ENCODE measurements at places on chromosomes 11 and 22. TPM values are rescaled to one million over a fixed set of nuclear protein-coding genes. Genes with fewer than 3 reads are reported as not detected.
A peak's percentile ranks its signal among the peaks of the same experiment; 100 is the strongest.

C11orf16 gene
- total RNA-seq: not detected

AMBRA1 gene
- total RNA-seq: 30.9 TPM

- DNase-seq: peak; percentile 50
Observed at GRCh38 chr11:35013514-35014233, 97.3 kb downstream of the PDHX start.

GRCh38 chr11:66493130-66493529, 12.9 kb downstream of the DPP3 start:
- no peak for DNase-seq

DNA sequence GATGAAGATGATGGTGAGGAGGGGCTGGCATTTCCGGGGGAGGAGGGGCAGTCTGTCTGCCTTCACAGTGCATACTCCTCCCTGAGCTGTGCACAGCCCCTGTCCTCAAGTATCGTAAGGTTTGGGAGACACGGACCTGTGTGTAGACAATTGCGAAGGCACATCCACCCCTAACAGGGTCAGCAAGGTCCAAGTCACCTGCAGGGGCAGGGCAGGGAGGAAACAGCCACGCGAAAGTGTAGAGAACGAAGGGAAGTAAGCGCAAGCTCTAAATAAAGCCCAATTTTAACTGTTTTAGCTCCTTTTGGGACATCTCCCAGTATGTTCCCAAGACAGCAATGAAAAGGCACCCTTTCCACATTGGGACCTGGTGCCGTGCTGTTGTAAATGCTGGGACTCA, 448.2 kb downstream of the TBC1D22A start:
- no peak for DNase-seq

- peak; percentile 79 for DNase-seq
Observed at GRCh38 chr11:27012234-27012921, 18.5 kb downstream of the FIBIN start.

GRCh38 chr11:35050541-35050995, 88.4 kb upstream of the CD44 start:
- DNase-seq: peak; percentile 70

DNA sequence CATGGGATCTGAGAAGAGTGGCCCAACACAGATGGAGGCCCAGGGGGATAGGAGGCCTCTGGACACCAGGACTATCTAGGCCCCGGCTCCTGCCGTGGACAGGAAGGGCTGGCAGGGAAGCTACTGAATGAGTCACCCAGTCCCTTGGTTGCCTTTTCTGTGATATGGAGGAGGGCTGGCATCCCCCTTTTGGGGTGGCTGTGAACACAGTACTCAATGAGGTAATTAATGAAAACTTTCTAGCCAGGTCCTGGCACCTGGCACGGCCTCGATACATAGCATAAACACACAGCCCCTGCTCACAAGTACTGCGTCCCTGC, 163.2 kb downstream of the CHST1 start:
- no peak for DNase-seq

FGF4 gene
- not detected for total RNA-seq

APOL5 gene
- 1.1 TPM for total RNA-seq

- peak; percentile 89 for DNase-seq
Observed at GRCh38 chr11:120339394-120339890, 3.2 kb downstream of the ARHGEF12 start.

SLC22A8 gene
- total RNA-seq: not detected

DNA sequence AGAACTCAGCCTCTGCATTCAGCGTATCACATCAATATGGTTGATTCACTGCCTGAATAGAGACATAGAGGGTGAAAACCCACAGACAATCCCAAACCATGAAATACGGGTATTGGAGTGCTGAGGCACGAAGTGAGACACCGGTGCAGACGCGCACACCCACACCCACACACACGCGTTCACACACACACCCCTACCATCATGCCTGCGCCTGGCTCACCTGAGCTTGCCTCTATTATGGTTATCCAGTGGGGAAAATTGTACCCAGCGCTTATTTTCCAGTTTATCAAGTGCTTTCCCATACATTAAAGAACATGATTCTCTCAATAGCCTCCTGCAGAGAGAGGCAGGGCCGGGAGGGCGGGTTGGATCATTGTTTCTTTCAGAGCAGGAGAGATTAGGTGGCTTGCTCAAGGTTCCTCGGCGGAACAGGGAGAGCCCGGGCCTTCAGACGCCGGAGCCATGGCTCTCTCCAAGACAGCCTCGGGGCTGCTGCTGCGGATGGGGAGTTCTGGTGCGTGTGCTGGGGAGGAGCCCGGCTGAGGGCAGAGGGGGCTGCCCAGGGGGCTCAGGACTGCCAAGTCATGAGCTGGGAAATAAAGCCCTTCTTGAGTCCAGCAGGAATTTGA, 78.9 kb upstream of the THY1 start:
- DNase-seq: no peak

- DNase-seq: peak; percentile 37
Observed at GRCh38 chr22:17319546-17319945, 49.7 kb upstream of the CECR2 start.

DNA sequence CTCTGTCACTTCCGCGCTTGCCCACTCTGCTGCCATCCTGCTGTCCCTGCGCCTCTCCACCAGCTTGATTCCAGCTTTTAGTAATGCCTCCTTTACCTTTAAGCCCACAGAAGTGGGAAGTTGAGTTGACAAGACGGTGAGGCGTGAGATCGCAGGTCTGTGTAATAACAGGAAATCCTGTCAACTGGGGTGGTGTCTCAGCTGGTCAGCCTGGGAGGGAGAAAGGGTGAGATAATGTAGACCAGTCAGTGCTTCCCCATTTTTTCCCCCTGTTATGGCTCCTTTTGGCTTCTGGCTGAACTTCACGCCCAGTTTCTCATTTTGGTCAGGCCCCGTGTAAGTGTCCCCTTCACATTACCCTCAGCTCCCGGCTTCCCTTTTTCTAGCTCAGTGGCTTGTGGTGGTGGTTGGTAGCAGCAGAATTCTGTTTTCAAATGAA, 98.9 kb downstream of the TRAF6 start:
- DNase-seq: no peak

DNA sequence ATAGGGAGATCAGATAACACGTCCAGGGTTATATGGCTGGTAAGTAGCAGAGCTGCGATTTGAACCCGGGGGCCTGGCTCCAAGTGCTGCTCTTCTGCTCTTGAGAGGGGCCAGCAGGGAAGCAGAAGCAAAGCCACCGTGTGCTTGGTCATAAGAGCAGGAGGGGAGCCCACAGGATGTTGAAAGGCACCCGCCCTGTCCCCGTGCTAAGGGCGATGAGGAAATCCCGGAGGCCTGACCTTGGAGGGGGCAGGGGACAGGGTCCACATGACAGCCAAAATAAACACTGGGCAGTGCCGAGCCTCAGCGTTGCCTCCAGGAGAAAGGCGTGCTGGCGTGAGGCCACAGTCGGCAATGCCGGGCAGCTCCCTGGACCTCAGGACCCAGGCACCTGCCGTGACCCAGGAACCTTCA, 28.8 kb downstream of the TOM1 start:
- no peak for DNase-seq

DNA sequence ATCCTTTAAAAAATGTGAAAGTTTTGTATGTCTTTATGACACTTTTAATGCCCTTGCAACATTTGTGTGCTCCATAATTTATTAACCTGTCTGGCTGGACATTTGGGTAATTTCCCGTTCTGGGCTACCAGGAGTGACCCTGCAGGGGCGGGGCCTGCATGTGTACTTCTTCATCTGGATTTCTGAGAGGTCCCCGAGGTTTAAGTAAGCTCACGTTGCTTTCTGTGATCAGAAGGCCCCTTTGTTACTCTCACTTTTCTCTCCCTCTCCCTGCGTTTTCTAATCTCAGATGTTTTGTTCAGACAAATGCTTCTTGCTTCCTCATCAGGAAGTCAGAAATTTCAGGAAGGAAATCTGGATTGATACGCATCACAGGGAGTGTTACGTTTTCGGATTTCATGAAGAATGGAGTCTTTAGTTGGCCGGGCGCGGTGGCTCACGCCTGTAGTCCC, 78.9 kb upstream of the CRYBB3 start:
- no peak for DNase-seq

DNA sequence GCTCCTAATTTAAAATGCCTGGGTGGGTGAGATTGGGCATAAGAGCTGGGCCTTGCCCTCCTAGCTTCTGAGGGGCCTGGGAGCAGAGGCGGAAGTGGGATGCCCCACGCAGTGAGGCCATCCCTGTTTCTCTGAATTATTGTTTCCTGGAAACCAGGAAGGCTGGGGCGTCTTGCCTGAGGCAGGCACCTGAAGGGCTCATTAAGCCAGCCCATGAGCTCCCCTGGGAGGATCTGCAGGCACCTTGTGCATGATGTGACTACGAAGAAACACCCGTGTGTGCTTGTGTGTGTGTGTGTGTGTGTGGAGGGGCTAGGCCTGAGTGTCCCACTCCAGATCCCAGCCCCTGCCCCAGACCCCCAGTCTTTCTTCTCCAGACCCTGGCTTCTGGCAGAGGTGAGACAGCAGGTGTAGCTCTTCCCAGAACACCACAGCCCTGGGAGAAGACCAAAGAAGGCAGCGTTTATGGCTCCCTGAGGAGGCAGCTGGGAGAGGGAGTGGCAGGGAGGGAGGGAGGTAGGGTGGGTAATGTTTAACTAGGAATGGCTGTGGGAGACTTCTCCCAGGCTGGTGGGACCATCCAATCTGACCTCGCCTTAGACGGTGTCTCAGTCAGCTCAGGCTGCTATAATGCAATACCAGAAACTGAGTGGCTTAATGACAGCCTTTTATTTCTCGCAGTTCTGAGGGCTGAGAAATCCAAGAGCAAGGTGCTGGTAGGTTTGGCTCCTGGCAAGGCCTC, 2.1 kb upstream of the BATF2 start:
- peak; percentile 46 for DNase-seq

ROBO4 gene
- total RNA-seq: 3.4 TPM

- DNase-seq: peak; percentile 76
Observed at GRCh38 chr11:119376197-119376847, 5.2 kb downstream of the USP2 start.

DNA sequence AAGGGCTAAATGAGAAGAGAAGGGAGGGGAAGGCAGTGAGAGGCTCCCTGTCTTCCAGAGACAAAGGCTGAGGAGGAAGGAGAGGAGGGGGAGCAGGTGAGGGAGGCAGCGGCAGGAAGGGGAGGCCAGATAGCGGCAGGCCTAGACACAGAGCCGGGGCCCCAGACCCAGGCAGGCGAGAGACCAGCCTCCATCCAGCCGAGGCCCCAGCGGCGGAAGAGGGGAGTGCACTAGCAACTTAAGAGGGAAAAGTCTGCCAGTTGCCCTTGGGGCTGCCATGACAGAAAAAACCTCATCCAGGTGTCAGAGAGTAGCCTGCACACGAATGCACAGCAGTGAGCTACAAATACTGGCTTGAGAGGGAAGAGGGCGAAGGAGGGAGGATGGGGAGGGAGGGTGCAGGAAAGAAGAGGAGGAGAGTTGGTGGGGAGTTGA, 46.7 kb downstream of the IGLL1 start:
- DNase-seq: peak; percentile 12

DNA sequence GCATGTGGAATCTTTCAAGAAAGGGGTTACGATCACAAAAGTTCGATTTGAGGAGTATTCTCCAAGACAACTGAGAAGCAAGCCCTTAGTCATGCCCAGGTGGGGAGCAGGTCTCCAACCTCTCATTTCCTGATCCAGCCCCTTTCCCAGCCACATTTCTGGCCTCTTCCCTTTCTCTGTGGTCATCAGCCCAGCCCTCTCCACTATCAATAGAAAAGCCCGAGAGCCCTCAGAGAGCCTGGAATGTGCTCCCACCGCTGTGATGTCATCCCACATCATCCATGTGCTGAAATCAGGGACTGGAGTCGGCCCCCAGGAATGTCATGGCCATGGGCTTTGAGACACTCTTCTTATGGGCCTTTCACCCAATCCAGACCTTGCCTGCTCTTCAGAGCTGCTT, 62.6 kb downstream of the KCNJ1 start:
- peak; percentile 31 for DNase-seq

DNA sequence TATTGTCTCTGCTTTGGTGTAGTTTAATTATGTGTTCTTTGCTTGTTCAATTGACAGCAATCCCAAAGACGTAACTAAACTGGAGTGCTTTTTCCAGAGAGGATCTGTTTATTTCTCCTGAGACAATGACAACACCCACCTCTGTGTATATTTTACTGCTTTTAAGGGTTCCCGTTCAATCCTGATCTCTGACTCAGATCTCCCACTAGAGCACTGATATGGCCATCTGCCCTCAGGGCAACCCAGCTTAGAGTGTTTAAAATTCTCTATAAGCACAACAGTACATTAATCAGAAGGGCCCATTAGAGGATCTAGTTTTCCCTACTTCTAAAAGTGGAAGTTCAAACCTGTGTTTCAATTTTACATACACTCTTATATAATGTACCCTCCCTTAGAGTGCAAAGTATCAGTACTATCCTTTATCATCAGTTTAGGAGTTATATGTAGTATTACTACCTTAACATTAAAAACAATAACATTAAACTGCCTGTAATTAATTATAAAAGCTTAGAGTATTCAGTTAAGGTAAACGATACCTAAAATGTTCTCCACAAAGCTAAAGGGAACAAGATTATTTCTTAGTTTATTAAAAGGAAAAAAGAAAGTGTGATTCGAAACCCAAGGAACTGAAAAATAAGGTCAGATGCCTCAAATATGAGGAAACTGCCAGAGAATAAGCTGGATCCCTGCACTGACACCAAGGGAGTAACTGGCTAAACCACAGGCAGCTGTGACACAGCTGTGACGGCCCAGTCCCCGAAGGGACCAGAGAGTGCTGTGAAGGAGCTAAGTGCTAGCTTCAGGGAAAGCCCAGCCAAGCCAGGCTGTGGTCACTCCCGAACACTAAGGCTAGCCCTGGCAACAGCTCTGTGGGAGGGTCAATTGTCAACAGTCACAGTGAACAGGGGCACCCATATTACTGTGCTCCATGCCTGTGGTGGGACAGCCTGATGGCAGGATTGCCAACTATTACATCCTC, 15.2 kb downstream of the UFD1 start:
- DNase-seq: peak; percentile 94

EIF4G2 gene
- 976 TPM for total RNA-seq

GRCh38 chr22:49923445-49923844, 5.0 kb downstream of the CRELD2 start:
- no peak for DNase-seq

DNA sequence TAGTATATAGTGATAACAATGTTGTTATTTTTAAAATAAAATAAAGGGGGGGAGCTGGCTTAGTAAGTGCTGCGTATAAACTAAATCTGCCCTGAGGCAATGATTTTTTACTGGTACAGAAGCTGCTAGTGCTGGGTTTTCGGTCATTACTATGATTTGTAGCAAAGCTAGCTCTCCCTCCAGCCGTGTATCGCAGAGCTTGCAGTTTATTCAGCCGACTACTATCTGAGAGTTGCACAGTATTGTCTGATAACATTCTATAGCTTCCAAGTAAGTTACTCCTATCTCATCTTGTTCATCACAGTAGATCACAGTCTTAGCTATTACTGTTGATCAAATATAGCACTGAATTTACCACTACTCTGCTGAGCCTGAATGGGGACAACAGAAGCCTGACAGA, 805.5 kb upstream of the ARHGAP42 start:
- DNase-seq: no peak

- DNase-seq: no peak
Observed at GRCh38 chr11:98099371-98099770, 921.4 kb upstream of the CNTN5 start.

RTN4RL2 gene
- total RNA-seq: 0.94 TPM

DNA sequence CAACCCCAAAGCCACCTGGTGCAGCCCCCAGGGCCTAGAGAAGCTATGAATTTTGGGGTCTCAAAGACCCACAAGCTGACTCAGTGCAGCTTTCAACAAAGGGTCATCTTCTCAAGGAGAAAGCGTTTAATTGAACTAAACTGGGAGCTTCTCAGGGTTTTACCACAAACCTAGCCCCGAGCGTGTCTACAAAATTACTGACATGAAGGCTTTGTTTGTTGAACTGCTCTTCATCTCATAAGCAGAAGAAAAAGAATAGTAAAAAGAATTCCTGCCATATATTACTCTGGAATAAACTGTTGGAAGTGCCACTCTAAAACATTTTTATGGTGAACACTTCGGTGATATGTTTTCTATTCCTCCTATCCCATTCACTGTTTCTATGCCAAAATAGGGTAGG, 50.8 kb upstream of the INCENP start:
- DNase-seq: no peak

C22orf15 gene
- 1.2 TPM for total RNA-seq

All from myocyte (in vitro differentiated cells).